ENCODE measurements at places on chromosomes 1 and 21.

DNA sequence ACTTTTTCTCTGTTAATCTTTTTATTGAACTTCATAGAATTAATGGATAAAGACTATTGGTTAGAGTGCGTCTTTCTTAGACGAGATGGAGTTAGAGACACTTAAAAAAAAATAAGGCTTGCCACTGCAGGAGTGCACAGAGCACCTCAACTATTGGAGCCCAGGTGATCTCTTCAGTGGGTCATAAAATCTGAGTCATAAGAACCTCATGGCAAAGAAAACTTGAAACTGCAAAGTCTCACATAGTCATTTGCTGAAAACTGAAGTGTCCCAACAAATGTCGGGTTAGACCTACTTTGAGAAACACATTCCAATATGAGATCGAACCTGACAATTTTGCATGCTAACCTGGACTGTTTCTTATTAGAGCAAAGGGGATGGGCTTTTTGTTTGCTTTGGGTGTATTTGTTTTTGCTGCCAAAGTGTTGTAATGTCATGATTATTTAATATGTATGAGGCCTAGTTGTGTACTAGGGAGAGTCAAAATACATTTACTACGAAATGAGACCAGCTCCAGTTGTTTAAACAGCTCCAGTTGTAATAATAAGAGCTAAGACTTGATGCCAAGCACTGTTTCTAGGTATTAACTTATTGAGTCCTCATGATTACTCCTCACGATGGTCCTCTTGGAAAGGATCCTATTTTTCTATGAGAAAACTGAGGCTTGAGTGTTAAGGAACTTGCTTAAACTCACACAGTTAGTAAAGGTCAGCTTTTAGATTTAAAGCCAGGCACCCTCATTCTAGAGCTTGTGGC is 65.1 kb downstream of the DDR2 start:
- no peak for DNase-seq

DNA sequence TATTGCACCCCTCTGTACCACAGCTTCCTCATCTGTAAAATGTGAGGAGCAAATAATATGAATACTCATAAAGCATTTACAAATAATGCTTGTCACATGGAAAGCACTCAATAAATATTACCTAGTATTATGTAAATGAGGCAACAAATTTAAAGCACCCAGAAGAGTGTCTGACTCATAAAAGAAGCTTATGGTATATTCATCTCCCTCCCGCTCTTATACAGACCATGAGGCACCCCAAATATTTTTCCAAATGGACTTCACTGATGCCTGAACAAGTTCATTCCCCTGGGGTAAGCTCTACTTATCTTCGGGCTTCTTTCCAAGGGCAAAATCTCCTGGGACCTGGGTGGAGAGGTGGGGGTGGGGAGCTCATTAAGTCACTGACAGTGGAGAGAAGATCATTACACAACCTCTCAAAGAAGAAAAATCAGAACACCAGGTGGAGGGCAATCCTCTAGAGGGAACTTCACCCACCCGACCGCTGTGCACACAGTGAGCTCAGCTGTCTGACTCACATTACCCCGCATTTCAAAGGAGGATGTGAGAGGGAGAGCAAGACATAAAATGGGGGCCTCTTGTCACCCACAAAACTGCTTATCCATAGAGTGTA is 166.2 kb downstream of the ASTN1 start:
- DNase-seq, result no peak

- DNase-seq, result peak; percentile 62
These were observed 683 bp downstream of the LRRC8D start for GRCh38 chr1:89821322-89822108.

DNA sequence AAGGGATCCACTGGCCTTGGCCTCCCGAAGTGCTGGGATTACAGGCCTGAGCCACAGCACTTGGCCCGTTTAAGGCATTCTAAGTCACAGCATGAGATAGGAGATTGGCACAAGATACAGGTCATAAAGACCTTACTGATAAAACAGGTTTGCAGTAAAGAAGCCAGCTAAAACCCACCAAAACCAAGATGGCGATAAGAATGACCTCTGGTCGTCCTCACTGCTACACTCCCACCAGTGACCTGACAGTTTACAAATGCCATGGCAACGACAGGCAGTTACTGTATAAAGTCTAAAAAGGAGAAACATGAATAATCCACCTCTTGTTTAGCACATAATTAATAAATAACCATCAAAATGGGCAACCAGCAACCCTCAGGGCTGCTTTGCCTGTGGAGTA is 33.3 kb upstream of the RCC2 start:
- DNase-seq, result no peak

DNA sequence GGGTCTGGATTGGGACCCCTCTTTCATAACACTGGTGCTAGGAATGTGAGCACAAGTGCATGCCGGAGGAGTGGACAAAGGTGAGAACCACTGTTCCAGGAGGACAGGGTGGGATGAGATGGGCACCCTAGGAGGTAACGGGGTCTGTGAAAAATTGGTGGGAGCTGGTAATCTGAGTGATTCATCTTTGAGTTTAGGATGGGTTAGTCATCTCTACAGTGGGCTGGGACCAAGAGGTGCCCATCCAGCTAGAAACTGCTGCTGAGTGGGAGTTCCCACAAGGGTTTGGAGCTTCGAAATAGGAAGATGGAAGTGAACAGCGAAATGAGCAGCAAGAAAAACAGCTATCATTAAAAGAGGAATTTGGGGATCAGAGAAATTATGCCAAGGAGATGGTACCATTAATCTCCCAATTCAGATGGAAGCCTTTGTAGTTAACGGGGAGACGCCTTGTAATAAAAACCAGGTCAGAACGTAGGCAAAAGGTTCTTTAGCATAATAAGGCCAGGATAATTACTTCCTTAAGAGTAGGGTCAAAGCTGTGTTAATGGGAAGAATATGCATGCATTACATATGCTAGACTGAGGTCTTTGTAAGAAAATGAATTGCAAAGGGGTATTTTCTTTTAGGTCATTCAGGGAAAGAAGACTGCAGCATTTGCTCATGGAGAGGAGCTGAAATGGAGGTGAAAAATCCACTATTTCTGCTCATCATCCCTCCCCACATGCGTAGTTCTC is 55.5 kb downstream of the OLFML3 start:
- DNase-seq, result no peak

- DNase-seq, result no peak
These were observed 11.9 kb upstream of the IGFN1 start for GRCh38 chr1:201178718-201179117.

- DNase-seq, result no peak
These were observed 459.1 kb downstream of the DPYD start for GRCh38 chr1:97461782-97462181.

DNA sequence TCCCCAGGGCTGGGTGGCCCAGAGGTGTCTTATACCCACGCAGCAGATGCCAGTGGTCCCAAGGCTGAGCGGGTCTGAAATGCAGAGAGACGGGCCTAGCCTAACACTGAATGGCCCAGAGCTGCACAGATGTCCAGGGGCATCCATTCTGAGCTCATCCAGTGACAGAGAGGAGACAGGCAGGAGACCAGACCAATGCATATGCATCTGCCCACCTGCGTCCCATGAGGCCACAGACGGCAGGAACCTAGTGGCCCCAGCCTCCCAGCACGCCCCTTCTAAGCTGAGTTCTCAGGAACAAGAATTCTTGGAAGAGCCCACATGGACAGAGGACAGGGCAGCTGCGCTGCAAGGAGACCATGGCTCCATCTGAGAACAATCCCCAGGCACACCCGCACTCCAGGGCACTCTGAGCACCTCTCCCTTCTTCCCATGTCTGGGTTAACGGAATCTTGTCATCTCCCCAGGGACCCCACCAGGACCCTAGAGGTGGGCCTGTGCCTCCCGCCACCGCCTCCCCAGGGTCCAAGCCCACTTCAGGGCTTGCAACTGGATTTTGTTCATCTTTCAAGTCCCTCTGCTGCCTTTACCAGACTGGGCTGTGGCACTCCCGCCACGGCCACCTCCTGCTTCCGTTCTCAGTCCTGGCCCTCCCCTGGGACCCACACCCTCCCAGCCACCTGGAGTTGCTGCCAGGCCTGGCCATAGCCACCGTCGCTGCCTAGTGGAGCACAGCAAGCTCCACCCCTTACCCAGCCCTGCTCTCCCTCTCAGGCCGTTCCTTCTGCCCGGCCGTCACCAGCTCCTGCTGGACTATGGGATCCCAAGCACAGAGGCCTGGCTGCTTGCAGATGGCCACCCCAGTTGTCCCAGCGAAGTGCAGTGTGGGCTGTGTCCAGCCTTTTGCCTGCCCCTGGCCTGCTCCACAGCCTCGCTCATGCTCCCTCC is 3.3 kb downstream of the WNT3A start:
- DNase-seq, result no peak

DNA sequence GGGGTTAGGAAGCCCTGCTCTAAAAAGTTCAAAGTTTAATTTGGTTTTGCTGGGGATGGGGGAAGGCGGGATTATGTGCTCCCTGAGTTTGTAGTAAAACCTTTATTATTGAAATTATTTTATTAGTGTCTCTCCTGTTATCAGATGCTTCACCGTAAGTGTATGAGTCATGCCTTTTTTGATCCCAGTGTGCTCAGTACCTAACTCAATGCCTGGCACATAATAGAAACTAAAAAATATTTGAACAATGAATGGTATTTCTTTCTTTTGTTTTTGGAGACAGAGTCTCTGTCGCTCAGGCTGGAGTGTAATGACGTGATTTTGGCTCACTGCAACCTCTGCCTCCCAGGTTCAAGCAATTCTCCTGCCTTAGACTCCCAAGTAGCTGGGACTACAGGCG is 6.4 kb downstream of the SNRPE start:
- DNase-seq, result no peak

- DNase-seq, result no peak
These were observed 52.7 kb upstream of the EIF4G3 start for GRCh38 chr1:21229246-21230000.

- DNase-seq, result no peak
These were observed 1235.0 kb upstream of the ADGRL4 start for GRCh38 chr1:80241566-80241965.

GRCh38 chr1:40241362-40241761 is 6.4 kb upstream of the TMCO2 start:
- no peak for DNase-seq

DNA sequence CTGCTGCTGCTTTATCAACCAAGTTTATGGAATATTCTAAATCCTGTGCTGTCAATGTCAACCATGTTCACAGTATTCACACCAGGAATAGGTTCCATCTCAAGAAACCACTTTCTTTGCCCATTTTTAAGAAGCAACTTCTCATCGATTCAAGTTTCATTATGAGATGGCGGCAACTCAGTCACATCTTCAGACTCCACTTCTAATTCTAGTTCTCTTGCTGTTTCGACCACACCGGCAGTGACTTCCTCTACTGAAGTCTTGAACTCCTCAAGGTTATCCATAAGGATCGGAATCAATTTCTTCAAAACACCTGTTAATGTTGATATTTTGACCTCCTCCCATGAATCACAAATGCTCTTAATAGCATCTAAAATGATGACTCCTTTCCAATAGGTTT is 39.7 kb upstream of the IFNLR1 start:
- no peak for DNase-seq

Measured in activated CD4-positive, alpha-beta T cell treated with anti-CD3 and anti-CD28 coated beads for 4 hours (primary cell).